Activated CD8-positive, alpha-beta T cell treated with anti-CD3 and anti-CD28 coated beads for 36 hours (primary cell): ENCODE measurements at places on chromosomes 1 and 21.
A peak's percentile ranks its signal among the peaks of the same experiment; 100 is the strongest.

DNA sequence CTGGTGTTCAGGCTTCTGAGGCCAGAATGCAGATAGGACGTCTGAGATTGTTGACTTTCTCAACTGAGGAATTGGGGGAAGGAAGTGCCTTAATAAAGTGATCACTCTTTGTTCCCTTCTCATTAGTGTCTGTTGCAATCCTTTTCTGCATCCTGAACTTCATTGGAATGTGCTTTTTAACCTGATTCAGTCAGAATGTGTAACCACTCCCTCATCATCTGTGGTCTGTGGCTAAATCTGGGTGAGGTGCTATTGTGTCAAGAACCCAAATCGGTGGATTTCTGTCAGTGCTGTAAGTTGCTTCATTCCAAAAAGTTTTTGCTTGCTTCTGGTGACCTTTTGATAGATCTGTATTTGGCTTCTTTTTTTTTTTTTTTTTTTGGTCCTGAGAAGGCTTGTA lies 38.2 kb downstream of the ARID1A start:
- peak; percentile 56 for DNase-seq

- DNase-seq = peak; percentile 65
Observed at GRCh38 chr1:244833734-244834542, 1.5 kb upstream of the COX20 start.

- DNase-seq = no peak
Observed at GRCh38 chr1:204684571-204685235, 835 bp downstream of the LRRN2 start.

DNA sequence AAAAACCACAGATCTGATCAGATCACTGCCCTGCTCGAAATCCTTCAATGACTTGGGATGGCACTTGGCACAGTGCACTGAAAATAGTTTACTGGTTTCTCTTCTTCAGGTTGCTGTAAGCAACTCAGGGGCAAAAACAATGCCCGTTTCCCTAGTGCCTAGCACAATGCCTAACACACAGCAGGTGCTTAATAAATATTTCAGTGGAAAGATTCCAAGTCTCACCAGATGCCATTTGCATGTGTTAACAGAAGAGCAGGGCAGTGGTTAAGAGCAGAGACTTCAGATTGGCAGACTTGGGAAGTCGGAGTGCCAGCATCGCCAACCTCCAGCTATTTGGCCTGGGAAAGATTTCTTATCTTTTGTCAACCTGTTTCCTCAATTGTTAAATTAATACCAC lies 10.9 kb upstream of the METTL25B start:
- no peak for DNase-seq

DNA sequence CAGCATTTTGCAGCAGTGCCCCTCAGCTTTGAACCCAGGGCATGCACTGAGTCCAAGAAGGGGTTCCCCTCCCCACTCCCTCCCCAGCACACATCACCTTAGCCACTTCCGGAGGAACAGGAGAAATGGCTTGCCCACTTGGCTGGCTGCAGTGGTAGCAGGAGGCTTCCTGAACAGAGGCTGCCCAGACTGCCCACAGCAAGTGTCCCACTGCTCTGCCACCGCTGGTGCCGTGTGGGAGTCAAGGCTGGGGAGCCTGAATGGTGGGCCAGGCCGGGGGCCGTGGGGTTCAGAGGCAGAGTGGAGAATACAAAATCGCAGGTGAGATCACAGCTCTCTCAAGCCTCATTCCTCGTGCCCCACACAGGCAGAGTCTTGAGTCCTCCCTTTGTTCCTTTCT lies 34.5 kb downstream of the CD247 start:
- DNase-seq = peak; percentile 50

DNA sequence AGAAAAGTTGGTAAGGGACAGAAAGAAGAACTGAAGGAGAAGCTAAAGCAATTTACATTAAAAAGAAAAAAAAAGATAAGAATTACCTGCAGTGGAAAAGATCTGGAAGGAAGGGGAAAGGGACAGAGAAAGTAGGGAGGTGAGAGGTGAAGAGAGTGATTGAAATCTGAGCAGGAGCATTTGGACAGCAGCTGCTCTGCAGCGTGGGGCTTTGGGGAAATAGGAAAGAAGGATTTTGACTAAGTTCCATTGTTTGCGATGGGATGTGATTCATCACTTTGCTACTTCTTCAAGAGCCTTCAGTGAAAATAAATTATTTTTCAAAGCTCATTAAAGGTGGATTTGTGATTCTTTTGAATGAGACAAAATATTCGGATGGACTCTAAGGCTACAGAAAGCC lies 26.1 kb upstream of the NMNAT2 start:
- DNase-seq = no peak

- no peak for DNase-seq
Observed at GRCh38 chr1:11214698-11215380, 25.7 kb downstream of the ANGPTL7 start.

DNA sequence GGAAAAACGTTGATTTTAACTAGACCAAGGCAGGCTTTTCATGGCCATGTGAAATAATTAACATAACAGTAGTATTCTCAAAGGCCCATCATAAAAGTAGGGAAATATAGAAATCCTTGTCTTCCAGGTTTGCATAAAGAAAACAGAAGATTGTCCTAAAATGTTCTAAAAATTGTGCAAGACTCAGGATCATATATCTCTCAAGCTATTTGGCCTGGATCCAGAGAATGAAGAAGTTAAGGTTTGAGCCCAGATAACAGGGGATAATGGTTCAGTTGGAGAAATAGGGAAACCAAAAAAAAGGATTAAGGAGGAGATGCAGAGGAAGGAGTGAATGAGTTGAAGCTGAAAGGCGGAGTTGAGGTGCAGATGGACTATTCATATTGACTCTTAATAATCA lies 555.5 kb upstream of the NR5A2 start:
- no peak for DNase-seq

DNA sequence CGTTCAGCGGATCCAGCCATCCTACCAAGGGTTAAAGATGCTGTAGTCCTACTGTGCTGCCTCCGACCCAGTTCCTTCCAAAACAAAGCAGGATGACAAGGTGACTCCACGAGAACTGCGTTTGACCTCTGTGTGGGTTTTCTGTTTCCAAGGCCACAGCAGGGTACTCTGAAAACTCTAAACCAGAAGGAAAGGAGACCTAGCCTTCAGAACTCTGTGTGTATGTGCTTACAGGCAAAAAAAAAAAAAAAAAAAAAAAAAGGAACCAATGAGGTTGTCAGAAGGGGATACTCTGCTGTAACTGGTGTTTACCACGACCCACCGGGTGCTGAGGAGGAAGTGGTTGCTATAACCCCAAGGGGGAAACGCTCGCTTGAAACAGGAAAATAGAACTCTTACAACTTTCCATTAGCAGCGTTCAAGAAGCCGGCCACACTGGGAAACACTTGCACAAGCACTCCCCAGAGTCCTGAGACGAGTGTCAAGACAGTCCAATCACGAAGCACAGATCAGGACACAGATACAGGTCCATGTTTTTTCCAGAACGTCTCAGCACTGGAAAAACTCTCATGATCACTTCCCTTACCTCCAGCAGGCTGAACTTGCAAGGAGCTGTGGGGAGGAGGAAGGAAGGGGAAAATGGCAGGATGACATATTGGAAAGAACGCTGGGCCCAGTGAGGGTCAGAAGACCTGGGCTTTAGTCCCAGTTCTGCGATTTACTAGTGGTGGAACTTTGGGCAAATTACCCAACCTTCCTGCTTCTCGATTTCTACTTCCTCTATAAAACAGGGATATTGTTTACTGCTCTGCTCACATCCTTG lies 64.0 kb downstream of the ITPKB start:
- DNase-seq = peak; percentile 91

DNA sequence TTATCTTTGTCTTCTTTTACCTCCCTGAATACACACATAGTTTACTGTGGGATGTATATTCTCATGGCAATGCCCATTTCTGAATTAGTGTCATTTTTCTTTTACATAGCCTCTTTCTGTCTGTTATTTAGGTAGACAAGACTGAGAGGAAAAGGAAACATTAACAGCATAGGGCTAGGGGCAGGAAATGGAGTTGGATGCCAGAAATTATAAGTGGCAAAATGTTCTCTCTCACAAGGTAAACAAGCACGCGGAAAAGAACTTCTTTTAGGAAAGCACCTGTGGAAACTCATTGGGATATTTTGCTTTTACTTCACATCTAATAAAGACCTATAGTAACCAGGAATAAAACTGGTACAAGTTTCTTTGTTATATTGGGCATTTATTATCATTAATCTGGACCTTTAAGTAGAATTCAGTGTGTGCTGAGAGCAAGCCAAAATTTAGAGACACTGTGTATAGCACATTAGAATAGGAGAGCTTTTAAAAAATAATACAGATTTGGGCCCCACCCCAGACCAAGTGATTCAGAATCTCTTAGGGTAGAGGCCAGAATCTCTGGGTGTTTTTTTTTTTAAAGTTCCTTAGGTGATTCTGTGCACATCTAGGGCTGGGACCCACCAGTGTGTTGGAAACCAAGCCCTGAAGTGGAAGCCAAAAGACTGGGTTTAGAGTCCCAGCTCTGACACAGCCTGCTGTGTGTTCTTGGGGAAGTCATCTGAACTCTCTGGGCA lies 32.7 kb downstream of the S100A10 start:
- DNase-seq = no peak

DNA sequence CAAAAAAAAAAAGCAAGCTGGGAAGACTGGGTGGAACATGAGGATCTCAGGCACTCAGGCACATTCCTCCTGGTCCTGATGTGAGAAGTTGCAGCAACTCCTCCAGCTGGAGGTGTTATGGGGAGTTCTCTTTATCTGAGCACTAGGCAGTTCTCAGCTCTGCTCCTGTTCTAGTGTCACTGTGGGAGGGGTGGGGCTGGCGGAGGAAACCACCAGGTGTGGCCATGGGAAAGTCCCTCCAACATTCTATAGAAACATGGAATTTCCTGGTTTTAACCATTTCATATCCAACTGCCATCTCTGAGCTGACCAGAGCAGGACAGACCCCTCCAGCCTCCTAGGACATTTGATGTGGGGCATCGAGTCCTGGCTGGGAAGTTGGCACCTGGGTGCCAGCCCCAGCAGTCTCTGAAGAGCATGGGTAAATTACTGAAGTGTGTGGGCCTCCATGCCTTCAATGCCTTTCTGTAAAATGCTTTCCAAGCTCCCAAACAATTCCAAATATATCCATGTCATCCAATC lies 804 bp upstream of the IKBKE start:
- peak; percentile 56 for DNase-seq

DNA sequence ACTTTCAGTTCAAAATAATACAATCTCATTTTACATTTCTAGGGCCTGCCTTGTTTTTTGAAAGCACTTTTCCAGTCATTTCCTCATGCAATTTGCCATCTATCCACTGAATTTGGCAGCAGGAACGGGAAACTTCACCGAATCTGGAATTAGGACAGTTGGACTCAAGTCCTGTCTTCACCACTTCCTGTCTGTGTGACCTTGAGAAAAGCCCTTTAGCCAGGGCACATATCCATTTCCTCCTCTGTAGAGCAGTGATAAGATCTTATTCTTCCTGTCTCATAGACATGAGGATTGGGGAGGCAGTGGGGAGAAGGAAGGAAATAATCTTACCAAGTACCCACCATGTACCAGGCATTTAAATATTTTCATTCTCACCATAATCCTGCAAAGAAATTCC lies 12.0 kb downstream of the VAV3 start:
- DNase-seq = no peak

DNA sequence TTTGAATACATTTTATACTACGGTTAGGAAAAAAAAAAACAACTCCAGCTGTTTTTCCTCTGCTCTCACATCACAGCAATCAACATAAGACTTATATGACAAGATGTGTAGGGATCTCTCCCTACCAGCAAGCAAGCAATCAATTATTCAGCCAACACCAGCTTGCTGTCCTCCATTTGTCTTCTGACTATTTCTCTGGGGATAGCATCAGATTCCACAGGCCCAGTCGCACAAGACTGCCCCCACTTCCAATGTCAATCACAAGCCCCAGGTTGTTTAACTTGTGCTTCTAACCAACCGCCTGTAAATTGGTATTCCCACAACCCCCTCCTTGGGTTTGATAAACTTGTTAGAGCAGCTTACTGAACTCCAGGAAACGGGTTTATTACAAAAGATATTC lies 873.1 kb upstream of the TMPRSS15 start:
- DNase-seq = no peak

DNA sequence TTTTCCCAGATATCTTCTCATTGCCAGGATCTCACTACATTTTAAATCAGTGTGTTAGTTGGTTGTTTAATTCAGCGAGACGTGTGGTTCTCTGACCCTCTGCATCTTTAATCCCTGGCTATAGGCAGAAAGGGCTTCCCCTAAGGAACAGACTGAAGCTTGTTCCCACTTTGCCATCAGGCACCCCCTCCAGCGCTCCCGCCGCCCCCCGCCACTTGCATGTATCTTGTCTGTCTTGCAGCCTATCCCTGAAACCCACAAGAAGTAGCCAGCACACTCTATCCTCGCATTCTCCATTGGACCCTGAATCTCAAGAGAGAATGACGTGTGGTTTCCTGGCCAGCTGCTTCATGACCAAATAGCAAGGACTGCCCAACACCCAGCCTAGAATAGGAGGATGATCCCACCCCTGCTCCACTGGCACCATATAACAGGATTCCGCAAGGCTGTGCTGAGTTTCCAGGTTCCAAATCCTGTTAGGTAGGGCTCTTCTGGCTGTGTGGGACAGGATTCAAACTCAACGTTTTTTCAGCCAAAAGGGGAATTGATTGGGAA lies 7.8 kb downstream of the CLDN19 start:
- DNase-seq = no peak

DNA sequence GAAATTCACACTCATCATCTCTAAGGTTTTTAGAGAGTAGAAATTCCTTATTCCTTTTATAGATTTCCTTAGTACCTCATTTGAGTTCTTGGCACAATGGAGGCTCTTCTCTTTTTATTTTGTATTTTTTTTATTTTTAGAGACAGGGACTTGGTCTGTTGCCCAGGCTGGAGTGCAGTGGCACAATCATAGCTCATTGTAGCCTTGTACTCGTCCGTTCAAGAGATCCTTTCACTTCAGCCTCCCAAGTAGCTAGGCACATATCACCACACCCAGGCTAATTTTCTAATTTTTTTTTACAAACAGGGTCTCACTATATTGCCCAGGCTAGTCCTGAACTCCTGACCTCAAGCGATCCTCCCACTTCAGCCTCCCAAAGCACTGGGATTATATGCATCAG lies 29.6 kb downstream of the RGL1 start:
- DNase-seq = no peak

- DNase-seq = no peak
Observed at GRCh38 chr21:33552093-33552998, 9.5 kb downstream of the SON start.

GRCh38 chr1:205330150-205330549 lies 8.6 kb upstream of the NUAK2 start:
- DNase-seq = no peak

- DNase-seq = no peak
Observed at GRCh38 chr21:17949421-17949820, 130.3 kb upstream of the C21orf91 start.

GRCh38 chr1:244727871-244728474 lies 75.0 kb downstream of the DESI2 start:
- DNase-seq = no peak

DNA sequence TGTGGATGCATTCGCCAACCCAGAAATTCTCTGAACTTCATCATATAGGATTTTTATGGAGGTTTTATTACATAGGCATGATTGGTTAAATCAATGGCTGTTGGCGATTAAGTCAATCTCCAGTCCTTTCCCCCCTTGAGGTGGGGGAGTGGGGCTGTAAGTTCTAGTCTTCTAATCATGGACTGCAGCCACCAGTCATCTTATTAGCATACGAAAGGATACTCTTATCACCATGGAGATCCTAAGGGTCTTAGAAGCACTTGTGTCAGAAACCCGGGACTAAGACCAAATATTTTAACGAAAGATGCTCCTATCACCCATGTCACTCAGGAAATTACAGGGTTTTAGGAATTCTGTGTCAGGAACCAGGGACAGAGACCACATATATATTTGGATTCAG lies 36.3 kb downstream of the SDCCAG8 start:
- no peak for DNase-seq
